GM06990 (cell line): ENCODE measurements at places on chromosomes 1 and 21.

DNA sequence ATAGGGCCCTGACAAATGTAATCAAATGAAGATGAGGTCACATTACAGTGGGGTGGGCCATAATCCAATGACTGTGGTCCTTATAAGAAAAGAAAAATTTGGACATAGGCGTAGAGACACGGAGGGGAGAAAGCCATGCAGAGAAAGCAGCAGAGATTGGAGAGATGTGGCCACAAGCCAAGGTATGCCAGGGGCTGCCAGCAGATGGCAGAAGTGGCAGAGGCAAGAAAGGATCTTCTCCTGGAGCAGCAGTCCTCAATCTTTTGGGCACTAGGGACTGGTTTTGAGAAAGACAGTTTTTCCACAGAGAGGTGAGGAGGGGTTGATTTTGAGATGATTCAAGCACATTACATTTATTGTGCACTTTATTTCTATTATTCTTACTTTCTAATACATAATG, 355.1 kb downstream of the NPHP4 start:
- no peak for DNase-seq

DNA sequence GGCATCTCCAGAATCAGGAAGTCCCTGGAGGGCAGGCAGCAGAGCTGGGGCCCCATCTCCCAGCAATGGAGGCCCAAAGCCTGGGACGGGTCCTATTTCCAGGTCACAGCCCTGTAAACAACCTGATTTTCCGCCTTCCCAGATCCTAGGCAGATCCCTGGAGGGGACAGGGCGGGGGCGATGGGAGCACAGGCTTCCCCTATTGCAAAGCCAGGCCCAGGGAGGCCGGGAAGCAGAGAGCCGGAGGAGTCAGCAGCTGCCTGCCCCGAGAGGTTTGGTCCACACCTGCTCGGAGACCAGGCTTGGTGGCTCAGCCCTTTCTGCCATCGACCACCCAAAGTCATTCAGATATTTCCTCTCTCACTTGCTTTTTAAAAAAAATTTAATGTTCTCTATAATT, 29.2 kb downstream of the CASZ1 start:
- DNase-seq: no peak

GRCh38 chr1:31861346-31861745, 45.5 kb upstream of the SPOCD1 start:
- DNase-seq: peak; percentile 36

DNA sequence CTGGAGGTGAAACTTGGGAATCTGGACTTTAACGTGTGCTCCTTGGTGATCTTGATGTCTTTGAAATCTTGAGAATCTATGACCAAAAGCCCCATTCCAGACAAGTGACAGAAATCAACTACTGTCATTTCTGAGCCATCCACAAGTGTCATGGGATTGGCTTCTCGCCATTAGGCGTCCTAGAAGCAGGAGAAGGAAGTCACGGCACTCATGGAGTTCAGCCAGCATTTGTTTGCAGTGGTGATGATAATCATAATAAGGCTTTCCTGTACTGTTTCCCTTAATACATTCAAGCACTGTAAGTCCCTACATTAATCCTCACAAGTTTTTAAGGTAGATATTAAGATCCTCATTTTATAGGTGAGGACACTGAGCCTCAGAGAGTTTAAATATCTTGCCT, 11.9 kb downstream of the F5 start:
- DNase-seq: no peak

DNA sequence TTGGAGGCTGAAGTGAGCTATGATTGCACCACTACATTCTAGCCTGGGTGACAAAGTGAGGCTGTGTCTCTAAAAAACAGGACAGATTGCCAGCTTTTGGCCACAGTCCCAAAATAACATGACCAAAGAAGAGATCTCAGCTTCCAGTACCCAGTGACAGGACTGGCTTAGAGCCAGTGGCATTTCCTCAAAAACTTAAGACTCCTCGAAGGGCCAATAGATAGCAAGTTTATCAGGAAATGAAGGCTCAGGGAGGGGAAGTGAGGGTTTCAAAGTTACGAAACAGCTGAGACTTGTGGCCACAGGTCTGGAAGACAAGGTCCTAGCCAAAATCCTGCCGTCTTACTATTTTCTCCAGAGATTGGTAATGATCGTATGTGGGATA, 6.3 kb upstream of the TMEM39B start:
- DNase-seq: no peak

DNA sequence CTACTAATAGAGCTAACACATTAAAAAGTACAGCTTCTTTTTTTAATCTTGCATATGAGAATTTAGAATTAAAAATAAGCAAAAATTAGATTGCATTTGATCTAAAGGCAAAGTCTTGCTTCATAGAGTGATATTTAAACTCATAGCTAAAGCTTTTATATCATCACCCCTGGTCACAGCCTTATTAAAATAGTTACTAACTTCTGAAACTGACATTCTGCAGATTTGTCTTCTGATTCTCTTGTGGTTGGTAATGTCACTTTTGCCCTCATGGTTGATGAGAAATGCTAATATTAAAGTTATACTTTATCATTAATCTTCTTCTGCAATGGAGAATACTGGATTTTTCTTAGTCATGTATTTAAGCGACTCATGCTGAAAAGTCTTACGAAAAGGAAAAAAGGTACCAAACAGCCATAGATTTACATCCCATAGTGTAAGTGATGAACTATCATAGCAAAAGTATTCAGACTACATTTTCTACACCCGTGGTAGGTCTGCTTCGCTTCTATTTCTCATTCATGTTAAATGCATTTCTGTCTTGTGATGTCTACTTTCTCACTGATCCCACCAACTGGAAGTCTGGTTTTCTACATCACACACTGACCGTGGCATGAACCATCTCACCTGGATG, 330.5 kb upstream of the B3GALT2 start:
- no peak for DNase-seq

GRCh38 chr1:228445843-228446650, 29.4 kb upstream of the TRIM17 start:
- peak; percentile 46 for DNase-seq

GRCh38 chr21:38352536-38353219, 95.9 kb downstream of the KCNJ15 start:
- no peak for DNase-seq
